A549 (cell line): ENCODE measurements at places on chromosomes 6 and 20. TPM values are rescaled to one million over a fixed set of nuclear protein-coding genes. Genes with fewer than 3 reads are reported as not detected.

BANF2 gene
- not detected in 3 replicates for polyA plus RNA-seq

SPATS1 gene
- polyA plus RNA-seq = not detected in 3 replicates

TRAPPC3L gene
- polyA plus RNA-seq = not detected in 3 replicates

PDE10A gene
- polyA plus RNA-seq = 44.9 to 46.3 TPM (median 45.9 TPM) in 3 replicates

SYNGAP1 gene
- polyA plus RNA-seq = 6.9 to 10.8 TPM (median 9.2 TPM) in 3 replicates

PPIL6 gene
- polyA plus RNA-seq = 1.6 to 2.7 TPM (median 2.0 TPM) in 3 replicates

B3GALT4 gene
- 0.24 to 0.41 TPM (median 0.27 TPM) in 3 replicates for polyA plus RNA-seq

SUMO4 gene
- polyA plus RNA-seq = 0.09 TPM in 1 of 3 replicates, not detected in the others

RIMS4 gene
- polyA plus RNA-seq = 1.3 to 1.6 TPM (median 1.3 TPM) in 3 replicates

WFDC12 gene
- polyA plus RNA-seq = not detected in 3 replicates

GRCh38 chr6:7728855-7729590 is 3.1 kb downstream of the BMP6 start:
- no peak for DNase-seq

DNA sequence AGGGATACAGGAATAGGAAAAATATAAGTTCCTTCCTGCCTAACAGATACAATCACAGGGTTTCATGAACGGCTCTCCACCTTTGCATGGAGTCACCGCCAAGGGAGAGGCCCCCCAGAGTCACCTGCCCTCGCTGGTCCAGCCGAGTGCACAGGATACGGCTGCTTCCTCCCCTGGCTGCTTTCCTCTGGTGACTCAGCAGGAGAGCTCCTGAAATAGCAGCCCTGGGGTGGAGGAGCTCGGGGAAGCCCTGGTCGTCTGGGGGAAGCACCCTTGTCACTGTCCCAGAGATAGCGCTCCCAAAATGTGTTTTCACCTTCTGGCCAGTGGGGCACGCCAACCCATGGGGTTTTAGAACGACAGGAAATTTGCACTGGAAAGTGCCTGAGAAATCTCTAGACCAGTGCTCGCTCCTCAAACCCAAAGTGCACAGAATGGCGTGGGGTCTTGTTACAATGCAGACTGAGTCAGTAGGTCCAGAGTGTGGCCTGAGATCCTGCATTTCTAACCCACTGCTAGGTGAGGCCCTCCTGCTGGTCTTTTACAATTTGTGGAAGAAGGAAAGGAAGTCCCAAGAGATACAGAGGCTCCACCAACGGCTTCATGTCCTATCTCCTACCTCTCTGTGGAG is 35.9 kb upstream of the FAM50B start:
- DNase-seq = peak; percentile 59

GRCh38 chr6:74689601-74690000 is 516.3 kb downstream of the COL12A1 start:
- no peak for DNase-seq

DNA sequence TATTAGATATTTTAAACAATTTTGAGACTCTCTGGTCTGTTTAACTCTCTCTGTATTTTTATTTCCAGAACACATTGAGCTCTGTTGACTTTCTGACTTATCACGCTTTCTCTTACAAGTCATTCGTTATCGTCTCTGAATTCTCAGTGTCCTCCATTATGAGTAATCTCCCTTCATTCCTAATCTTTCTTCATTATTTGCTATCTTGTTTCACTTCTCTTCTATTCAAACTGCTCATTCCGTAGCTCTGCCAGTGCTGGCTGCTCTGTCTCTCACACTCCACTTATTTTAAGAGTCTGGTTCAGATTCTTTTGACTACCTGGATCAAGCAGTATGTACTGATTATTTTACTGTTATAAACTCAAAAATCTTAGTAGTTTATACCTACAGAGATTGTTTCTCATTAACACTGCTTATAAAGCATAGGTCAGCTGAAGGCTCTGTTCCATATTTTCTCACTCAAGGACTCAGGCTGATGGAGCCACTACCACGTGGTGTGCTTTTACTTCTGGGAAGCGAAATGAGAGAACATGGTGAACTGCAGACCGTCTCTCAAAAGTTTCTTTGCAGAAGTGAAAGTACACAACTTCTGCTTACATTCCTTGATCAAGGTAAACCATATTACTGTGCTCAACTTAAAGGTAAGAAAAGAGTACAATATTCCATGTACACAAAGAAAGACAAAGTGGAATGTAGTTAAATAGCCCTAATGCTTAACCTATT is 485.2 kb downstream of the GRIK2 start:
- DNase-seq = no peak

GRCh38 chr20:9927224-9927623 is 88.3 kb upstream of the PAK5 start:
- no peak for DNase-seq

GRCh38 chr6:48144021-48144420 is 33.0 kb upstream of the PTCHD4 start:
- no peak for DNase-seq

DNA sequence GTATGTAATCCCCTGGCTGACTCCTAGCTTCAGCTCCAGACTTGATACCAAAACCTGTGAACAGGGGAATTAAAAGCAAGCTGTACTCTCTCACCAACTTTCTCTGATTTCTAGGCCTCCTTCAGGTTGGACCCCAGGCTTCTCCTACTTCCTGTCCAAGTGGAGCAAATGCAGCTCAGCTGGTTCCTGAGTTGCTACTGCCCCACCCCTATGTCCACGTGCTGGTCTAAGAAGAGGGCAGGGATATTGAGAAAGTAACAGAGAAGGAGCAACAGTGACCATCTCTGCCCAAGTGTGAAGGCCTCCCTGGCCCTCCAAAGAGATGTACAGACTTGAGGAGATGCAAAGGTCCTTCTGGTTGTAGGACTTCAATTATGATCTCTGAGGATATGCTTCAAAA is 188.3 kb upstream of the MCHR2 start:
- DNase-seq = no peak

- DNase-seq = peak; percentile 74
These were observed 32.5 kb upstream of the ZNF184 start for GRCh38 chr6:27505209-27506027.

DNA sequence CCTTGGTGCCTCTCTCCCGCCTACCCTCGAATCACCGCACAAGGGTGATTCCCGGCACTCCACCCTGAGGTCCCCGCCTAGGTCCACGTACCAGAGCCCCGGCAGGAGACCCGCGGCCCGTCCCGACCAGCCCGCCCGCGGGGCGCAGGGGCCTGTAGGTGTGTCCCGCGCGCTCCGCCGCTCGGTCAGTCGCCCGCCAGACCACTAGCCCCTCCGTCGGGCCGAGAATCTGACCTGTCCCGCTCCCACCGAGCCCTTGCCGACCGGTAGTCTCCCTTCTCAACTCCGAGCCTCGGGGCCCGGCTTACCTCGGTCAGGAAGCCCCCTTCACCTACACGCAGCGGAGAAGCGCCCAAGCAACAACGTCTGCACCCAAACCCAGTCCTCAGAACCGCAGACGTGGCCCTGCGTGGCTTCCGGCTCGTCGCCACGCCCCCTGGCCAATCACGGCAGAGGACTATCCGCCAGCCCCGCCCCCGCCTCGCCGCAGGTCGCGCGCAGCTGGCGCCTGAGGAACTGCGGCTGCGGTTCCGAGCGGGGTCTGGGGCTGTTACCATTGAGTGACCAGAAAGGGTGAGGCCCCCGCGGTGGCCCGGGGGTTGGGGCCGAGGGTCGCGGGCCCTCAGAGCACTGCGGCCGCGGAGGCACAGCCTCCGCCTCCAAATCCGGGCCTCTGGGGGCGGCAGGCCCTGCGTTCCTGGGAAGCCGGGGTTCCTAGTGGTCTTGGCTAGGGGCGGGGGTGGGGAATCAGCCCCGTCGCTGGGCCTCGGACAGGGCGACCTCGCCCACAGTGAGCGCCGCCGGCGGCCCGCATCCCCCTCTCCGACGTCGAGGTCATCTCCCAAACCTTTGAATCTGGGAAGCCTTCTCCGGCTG is at the start of the genes PGM3 and RWDD2A:
PGM3 (minus strand) TSS at position 395 of the 876 bp plus-strand sequence. CDS start 2,253 bp downstream, outside the sequence.
RWDD2A (plus strand) TSS at position 487 of the 876 bp plus-strand sequence. CDS start 1,095 bp downstream, outside the sequence.
- DNase-seq = peak; percentile 89

- DNase-seq = no peak
These were observed 68.9 kb upstream of the SLC22A16 start for GRCh38 chr6:110545081-110545872.

DNA sequence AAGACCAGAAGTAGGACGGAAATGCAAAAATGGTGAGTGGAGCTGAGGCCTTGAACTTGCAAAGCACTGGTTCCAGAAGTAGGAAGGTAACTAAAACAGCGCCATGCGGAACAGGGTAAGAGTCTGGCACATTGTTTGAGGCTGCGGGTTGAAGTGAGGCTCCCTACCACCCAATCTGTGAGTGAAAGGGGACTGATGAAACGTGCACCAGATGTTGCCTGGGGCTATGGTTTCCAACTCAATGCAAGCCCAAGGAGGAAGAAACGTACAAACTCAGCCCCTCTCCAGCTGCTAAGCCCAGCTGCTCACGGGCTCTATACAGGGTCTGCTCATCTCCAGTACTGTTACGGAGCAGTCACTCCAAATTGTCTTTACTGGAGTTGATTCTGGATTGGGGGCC is 68.7 kb upstream of the KCNK16 start:
- no peak for DNase-seq

GRCh38 chr6:34190504-34191122 is 44.7 kb upstream of the GRM4 start:
- no peak for DNase-seq

GRCh38 chr6:51788121-51788520 is 299.3 kb downstream of the PKHD1 start:
- no peak for DNase-seq

GRCh38 chr20:49460916-49461315 is 21.6 kb downstream of the KCNB1 start:
- DNase-seq = no peak

DNA sequence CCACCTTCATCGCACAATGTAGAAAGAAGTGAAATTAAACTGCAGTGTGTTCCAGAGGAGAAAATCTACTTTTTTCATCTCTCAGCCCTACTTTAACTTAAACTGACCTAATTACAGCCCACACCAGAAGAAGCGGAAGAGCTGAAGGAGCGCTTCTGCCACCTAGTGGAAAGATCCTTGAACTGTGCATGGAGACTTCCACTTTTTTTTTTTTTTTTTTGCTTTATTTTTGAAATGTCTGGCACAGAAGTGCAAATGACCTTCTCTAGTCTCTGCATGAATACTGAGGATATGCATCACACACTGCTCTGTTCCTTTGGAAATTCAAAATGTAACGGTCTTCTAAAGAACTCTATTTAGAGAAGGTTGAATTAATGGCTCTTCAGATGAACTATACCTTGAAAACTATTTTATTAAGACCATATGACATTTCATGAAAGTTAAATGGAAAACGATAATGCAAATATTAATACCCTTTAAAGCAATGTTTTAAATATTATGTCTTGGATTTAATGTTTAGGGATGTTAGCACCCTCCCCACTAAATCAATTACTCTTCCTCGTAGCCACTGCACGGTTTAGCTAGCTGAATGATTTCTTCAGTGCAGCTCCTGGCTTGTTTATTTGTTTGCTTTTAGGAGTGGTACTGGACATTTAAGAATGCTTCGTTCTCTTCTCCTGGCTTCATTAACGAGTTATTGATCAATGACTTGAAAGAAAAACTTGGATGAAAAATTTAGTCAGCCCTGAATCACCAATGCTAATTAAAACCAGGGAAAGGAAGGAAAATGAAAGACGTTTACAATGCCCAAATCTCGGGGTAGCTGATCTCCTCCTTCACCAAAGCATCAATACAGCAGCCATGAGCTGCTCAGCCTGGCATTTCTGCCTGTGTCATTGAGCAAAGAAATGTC is 569.6 kb upstream of the GJE1 start:
- peak; percentile 12 for DNase-seq

DNA sequence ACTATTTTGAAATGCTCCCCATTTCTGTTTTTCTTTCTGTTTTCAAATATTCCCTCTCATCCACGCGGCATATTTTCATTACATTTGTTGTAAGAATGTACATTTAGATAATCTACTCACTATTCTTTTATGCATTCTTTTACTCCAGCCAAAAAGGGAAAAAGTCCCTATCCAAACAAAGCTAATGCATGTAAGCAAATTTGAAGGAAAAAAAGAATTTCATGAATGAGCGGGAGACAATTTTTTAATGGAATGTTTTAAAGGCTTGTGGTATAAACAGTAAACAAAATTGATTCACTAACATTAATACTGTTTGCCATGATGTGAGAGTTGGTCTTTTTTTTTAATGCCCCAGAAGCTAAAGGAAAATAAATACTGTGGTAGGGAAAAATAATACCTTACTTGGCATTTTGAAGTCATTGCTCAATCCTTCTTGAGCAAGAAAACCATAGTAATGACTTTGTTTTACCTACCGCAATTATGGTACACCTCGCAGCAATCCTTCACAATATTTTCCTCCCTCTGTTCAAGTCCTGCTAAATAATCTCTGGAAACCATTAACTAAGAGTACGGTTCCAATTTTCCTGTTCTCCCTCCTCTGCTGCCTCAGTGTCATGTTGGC is 79.0 kb downstream of the BACH2 start:
- no peak for DNase-seq

DNA sequence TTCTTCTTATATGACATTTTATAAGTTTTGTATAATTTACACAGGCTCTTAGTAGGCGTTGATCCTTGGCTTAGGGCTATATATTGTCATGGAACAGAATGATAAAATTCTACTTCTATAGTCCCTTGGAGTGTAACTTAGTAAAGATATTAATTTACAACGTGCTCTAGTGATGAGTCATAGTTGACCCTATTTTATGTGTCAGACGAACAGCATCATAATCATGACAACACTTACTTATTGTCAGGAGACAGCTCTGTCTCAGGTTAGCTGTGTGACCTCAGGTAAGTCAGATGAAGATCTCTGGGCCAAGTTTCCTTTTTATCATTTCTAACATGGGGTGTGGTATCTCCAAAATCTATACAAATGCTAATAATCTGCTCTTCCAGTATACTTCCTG is 473.5 kb downstream of the UTRN start:
- DNase-seq = no peak

DNA sequence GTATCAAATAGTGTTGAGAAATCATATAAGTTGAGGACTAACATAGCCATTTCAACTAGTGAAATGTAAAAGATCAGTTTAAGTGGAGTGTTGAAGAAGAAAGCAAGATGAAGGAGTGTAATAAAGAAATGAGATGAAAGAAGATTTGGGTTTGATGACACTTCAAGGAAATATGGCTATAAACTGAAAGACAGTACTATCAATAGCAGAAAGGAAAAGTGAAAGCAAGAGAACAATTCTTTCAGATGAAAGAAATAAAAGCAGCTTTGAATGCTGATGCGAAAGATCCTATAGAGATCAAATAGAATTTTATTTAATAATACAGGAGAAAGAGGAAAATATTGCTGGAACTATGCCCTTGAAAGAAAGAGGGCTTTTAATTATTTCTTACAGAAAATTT is 92.8 kb upstream of the PRSS16 start:
- no peak for DNase-seq

- no peak for DNase-seq
These were observed 28.3 kb downstream of the RIN2 start for GRCh38 chr20:19786311-19786710.

DNA sequence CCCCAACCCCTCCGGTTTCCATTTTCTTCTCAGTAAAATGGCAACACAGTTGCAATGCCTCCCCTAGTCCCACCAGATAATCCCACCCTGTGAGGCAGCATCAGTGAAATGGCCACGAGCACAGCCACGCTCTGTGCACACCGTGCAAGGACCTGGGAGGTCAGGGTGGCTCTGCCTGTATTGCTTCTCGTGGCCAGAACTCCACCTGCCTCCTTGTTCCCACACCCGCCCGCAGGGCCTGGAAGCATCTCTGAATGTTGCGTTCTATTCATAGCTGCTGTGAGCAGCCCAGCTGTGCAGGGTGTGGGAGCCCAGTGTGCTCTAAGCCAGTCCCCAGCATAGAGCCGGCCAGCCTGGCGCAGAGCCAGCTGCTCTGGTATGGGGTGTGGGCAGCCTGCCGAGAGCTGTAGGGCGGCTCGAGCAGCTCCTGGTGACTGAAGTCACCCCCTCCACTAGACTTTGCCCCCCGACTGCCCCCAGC is 161.1 kb downstream of the DLL1 start:
- DNase-seq = no peak

GRCh38 chr6:10838794-10839333 is 525 bp upstream of the MAK start:
- no peak for DNase-seq

GRCh38 chr20:52614051-52614863 is 357.9 kb upstream of the TSHZ2 start:
- DNase-seq = no peak
